ENCODE measurements at places on chromosomes 6 and 20.

- DNase-seq: peak; percentile 35
Measured at GRCh38 chr6:42960243-42961019, at the start of gene GNMT. Gene GNMT (plus strand): TSS chr6:42960754. CDS start chr6:42960768, 14 bp downstream.

- no peak for DNase-seq
Measured at GRCh38 chr6:5936631-5937030, 70.1 kb downstream of the NRN1 start.

GRCh38 chr6:18410412-18410811 lies 23.3 kb downstream of the RNF144B start:
- DNase-seq: no peak

DNA sequence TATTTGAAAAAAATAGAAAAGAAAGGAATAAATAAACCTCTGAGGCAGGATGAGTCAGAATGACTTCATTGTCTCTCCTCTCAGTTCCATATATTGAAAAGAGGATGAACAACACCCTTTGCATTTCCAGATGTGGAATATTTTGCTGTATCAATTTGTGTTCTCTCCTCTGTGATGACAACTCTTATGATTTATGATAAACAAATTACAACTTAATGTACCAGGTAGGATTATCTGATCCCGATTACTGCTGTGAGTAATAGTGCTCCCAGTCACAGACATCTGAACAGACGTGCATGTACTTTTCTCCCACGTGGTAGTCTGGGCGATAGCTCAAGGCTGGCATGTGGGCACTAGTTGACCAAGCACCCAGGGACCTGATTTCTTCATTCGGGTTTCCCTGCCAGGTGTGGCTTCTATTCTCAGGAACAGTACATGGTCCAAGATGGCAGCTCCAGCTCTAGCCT lies 142.1 kb upstream of the SULF2 start:
- DNase-seq: no peak

DNA sequence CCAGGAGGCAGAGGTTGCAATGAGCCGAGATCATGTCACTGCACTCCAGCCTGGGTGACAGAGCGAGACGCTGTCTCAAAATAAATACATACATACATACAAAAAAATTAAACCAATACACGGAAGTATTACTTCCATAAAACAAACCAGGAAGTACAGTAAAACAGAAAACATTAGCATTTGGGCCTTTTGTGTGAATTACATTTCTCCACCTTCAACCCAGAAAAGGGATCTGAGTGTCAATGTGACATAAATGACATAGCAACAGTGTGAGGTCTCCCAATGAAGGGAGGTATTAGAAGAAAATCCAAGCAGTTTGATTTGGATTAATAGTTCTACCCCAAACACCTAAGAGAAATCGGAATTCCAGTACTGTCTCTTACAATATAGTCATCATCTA lies 10.1 kb downstream of the CSNK2A1 start:
- DNase-seq: no peak

- no peak for DNase-seq
Measured at GRCh38 chr20:60718743-60719480, 533.1 kb upstream of the CDH4 start.

DNA sequence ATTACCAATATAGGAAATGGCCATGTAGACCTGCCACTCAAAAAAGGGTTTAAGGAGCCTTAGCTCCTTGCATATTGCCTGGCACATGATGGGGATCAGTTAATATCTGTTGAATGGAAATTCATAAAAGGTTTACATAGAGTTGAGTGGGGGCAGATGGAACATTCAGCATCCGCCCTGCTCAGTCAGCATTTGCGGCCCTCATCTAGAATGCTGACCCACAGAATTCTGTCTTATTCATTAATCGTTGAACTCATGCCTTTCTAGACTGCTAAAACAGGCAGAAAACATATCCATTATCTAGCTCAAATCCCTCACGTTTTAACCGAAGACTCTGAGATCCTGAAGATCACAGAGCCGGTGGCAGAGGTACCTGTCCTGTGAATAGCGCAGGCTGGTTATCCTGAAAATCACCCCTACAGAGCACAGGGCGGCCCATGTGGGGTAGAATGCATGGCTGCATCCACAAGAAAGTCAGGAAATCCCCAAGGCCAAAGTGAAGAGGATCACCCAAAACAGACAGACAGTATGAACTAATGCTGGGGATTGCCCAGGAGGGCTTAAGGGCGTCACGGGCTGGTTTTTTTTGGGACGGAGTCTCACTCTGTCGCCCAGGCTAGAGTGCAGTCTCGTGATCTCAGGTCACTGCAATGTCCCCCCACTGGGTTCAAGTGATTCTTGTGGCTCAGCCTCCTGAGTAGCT lies 59.9 kb downstream of the CNBD2 start:
- DNase-seq: no peak

DNA sequence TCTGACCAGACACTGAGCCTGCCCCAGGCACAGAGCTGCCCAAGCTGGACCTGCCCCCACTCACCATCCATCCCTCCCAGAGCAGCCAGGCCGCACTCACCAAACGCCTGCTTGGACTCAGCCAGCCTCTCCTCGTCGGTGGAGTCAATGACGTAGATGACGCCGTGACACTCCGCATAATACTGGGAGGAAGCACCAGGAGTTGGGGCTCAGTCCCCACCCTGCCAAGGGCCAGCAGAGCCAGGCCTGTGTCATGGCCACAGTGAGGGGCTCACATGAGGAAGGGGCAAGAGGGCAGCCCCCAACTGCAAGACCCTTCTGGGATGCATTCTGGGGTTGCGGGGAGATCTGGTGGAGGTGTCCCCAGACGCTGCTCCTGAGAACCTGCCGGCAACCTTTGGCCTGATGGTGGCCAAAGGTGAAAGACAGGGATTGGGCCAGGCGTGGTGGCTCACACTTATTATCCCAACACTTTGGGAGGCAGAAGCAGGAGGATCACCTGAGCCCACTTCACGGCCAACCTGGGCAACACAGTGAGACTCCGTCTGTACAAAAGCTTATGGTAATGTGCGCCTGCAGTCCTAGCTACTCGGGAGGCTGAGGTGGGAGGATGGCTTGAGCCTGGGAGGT lies 5.6 kb downstream of the ARFRP1 start:
- DNase-seq: no peak

DNA sequence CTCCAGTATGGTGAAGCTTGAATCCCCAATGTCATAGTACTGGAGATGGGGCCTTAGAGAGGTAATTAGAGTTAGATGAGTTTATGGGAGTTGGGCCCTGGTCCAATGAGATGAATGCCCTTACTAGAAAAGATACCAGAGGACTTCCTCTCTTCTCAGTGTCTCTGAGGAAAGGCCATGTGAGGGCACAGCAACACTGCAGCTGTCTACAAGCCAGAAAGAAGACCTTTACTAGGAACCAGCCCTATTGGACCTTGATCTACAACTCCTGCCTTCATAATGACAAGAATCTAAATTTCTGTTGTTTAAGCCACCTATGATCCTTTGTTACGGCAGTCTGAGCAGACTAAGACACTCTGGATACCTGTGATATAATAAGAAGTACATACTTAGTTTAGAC lies 31.4 kb upstream of the AKAP7 start:
- no peak for DNase-seq

DNA sequence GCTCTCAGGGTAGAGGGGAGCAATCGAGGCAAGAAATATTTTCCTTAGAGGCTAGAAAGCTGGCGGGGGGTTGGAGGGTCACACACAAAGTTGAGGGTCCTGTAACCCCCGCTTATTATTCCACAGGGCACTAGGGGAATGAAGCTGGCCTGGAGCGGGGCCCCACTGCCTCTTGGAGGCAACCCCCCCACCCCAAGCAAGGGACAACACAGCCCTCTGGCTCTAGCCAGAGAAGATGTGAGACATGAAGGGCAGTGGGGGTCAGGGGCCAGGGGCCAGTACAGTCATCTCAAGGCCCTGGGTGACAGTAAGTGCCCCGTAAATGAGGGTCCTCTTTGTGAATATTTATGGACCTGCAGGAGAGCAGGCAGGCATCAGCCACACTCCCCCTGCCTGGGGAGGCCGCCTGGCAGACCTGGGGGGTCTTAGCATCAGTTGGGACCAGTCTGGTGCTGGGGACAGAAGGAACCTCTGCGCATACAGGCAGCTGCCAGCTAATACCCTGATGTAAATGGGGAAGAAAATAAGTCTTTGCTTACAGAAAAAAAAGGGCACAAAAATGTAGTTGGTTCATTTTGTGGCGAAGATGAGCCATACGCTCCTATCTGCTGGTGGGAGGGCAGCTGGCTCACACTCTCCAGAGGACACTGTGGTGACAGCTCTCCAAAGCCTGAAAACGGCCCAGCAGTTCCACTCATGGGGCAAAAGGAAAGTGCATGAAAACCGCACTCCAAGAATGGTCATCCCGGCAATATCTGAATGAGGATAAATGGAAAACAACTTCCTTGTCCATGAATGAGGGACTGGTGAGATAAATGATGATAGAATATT lies 21.9 kb downstream of the SPATA2 start:
- no peak for DNase-seq

GRCh38 chr6:55937951-55938690 lies 62.7 kb upstream of the BMP5 start:
- DNase-seq: no peak

- DNase-seq: no peak
Measured at GRCh38 chr20:56762401-56762800, 133.3 kb downstream of the TFAP2C start.

DNA sequence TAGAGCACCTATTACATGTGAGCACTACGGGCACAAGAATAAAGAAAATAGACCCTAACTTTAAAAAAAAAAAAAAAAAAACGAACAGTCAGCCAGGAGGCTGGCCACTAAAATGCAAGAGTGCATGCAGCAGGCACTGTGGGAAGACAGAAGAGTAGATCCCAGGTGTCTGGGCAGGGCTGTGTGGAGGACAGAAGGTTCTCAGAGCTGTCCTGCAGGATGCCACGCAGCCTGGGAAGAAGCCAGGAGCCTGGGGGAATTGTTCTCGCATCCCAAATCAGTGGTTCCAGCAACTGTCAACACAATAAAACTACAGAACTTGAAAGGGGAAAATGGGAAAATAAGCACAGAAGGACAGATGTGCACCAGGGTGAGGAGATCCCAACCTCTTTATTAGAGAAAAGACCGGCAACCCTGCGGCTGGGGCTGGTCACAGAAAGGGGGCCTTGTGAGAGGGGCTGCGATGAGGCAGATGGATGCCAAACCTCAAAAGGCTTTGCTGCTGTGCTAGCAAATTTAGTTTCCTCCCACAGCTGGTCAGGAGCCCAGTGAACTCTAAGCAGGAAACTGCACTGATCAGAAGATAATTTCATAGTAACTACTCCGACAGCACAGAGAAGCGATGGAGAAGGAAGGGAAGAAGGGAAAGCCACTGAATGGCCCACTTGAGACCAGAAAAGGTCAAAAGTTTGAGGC lies 30.9 kb downstream of the MAP3K5 start:
- DNase-seq: no peak

- no peak for DNase-seq
Measured at GRCh38 chr6:89045011-89045387, 35.6 kb upstream of the PNRC1 start.

DNA sequence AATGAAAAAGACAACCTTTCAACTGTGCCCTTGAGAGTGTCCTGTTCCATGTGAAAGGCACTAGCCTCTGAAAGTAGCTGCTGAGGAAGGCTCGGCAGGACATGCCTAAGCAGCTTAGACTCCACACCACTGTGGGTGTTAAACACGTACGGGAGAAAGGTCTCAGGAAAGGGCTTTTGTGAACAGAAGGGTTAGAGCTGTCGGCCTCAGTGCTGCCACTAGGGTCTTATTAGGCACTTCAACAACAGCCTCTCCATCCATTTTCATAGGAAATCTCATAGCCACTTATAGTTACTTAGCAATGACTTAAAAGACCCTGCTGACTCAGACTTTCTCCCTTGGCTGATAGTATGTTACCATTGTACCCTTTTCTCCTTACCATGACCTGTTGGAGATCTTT lies 662.8 kb downstream of the TBC1D32 start:
- no peak for DNase-seq

DNA sequence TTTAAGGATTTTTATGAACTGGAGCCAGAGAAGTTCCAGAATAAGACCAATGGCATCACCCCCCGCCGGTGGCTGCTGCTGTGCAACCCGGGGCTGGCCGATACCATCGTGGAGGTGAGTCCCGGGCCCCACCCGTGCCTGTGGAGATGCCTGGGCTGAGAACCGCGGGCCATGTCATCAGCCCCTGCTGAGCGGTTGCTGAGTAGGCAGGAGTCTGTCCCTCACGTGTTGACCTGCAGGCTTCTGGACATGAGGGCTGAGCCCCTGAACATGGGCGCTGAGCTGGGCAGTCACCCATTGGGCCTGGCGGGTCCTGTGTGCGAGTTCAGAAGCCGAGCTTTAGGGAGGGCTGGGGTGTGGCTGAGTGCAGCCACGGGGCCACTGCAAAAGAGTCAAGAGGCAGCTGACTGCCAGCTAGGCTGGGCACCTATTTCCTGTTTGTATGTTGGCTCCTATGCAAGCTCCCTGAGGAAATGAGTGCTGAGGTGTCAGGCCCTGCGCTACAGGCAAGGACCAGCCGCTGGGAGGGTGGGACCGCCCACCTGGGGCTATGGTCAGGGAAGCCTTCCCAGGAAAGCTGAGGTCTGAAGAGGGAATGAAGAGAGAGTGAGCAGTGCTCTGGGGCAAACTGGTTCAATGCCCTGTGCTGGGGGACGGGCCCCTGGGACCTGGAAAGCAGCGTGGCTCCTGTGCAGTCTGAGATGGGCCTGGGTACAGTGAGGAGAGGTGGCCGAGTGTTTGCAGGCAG lies 34.3 kb downstream of the PYGB start:
- no peak for DNase-seq

GRCh38 chr6:8525370-8525769 lies 90.0 kb upstream of the SLC35B3 start:
- no peak for DNase-seq

- DNase-seq: no peak
Measured at GRCh38 chr6:33926451-33926850, 122.6 kb upstream of the MLN start.

GRCh38 chr6:38460186-38460585 lies 179.5 kb downstream of the BTBD9 start:
- DNase-seq: no peak

DNA sequence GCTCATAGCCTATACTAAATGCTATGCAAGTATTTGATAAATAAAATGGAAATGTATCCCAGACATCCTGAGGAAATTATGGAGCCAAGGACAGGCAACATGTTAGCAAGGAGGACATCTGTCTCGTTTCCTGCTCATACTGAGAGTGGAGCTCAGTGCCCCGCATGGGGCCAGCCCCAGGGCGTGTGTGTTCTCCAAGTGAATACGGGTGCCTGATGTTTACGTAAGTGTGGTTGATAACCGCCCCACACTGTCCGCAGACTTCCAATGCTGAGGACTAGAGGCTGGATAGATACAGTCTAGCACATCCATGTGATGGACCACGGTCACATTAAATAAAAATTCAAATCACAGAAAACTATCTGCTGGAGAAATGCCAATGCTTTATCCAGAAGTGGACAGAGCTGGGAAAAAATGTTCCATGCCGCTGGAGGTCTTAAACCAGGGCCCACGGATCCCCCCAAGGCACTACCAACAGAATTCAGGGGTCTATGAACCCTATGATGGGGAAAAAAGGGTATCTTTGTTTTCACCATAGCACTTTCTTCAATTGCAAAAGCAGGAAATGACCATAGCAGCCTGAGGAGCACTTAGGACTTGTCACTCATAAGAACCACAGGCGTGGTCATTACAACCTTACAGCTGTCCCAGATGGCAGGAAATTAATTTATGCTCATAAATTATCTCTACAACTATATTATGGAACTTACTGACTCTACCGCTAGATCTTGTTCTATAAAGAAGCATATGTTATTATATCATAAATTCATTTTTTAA lies 24.9 kb downstream of the TGM2 start:
- DNase-seq: no peak

GRCh38 chr20:4216866-4217265 lies 201.5 kb upstream of the RNF24 start:
- DNase-seq: no peak

Measured in CD4-positive, alpha-beta T cell treated with Interferon alpha-2 for 1 hour (primary cell).